ENCODE measurements at places on chromosomes 4 and X.

DNA sequence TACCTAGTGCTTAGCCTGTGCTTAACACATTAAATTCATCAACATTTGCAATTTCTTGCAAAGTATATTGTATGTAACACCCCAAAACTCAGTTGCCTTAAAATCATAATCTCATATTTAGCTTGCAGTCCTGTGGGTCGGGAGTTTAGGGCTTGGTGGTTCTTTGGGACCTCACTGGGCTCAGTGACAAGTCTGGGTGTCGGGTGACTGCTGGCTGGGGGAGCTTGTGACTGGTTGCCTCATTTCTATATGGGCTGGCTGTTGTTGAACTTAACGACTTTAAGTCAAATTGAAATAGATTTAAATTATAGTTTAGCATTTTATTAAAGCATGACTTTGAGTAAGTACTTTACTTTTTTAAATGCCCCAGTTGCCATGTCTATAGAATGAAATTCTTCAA lies 401.4 kb upstream of the NR3C2 start:
- DNase-seq = no peak

DNA sequence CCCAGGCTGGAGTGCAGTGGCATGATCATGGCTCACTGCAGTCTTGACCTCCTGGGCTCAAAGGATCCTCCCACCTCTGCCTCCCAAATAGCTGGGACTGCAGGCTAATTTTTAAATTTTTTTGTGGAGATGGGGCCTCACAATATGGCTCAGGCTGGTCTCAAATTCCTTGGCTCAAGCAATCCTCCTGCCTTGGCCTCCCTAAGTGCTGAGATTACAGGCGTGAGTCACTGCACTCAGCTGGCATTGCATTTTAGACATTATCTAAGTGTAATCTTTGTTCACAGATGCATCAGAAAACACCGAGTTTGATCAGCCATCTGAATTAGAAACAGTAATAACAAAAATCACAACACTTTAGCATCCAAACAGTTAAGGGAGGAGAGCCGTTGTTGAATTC lies 53.4 kb upstream of the CBR4 start:
- no peak for DNase-seq

GRCh38 chr4:6857009-6857882 lies 52.4 kb upstream of the TBC1D14 start:
- DNase-seq = no peak

DNA sequence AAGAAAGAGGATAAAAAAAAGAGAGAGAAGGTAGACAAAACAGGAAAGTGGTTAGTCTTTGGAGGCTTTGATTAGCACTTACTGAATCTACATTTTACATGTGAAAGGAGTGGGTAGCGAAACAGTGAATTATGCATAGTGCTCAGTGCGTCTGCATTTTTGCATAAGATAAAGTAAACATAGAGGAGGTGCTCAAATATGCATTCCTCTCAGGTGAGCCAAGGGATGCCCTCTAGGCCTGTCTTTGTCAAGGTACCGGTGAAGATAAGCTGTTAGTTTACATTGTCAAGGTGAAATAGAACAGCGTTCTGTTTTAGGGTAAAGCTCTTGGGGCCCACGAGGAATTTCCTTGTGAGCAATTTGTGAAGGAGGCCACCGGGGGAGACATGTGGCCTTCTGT lies 260.6 kb downstream of the TRIML1 start:
- peak; percentile 54 for DNase-seq

GRCh38 chr4:3484057-3484973 lies 21.2 kb downstream of the DOK7 start:
- no peak for DNase-seq

- no peak for DNase-seq
Observed at GRCh38 chr4:36734334-36734733, 452.9 kb downstream of the DTHD1 start.

- DNase-seq = no peak
Observed at GRCh38 chr4:14671146-14671545, 331.1 kb upstream of the CPEB2 start.

- no peak for DNase-seq
Observed at GRCh38 chr4:108350332-108350731, 181.6 kb upstream of the LEF1 start.

- no peak for DNase-seq
Observed at GRCh38 chrX:17876135-17876534, 15.0 kb upstream of the RAI2 start.

DNA sequence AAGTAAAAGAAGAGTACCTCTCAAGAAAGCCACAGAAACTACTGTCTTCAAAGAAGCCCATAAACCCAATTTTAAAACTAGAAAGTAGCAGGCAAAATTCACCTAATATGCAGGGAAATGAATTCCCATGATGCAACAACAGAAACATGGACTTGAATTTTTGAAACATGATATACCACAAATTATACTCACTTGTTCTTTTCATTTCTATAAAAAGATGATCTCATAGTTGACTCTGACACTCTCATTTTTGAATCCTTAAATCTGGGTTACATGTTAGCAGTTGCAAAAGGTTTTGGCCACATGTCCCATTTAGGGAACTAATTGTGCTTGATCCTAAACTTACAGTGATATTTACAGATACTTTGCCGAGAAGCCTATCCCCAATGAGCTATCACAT lies 1130.8 kb downstream of the FAT4 start:
- DNase-seq = no peak

DNA sequence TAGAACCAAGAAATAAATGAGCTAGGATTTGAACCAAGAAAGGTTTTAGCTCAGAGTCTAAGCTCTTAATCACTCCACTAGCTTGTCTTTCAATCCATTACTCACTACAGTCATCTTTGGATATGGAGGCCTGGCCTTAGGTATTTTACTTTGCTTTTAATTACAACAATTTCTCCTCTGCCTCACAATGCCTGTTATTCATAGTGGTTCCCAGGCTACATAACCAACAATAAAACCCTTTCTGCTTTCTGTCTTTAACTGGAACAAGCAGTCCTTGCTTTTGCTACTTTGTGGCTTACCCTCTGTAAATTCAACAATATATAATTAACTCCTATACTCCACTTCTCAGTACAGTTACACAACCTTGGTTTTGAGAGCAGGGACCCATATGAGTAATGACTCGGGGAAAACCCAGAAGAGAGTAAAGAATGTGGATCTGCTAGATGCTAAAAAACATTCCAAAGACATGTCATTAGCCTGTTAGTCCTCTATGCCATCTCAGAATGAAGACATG lies 94.7 kb upstream of the NAP1L5 start:
- no peak for DNase-seq

DNA sequence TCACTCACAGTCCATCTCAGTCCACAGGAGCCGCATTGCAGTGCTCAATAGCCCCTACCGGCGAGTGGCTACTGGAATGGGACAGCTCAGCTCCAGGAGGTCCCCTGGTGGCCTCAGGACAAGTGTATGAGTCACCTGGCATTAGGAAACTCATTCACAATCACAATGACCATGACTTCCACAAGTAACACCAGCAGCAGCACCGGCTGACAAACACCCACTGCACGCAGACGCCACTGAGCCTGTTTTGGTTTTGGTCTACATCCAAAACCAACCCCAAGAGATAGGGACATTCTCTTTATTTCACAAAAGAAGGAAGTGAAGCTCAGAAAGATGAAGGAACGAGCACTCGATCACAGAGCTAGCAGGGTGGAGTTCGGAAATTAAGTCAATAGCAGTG lies 8.1 kb downstream of the JAKMIP1 start:
- DNase-seq = no peak

GRCh38 chrX:20252381-20253231 lies 14.1 kb downstream of the RPS6KA3 start:
- DNase-seq = no peak

GRCh38 chr4:121112530-121112929 lies 40.2 kb upstream of the NDNF start:
- DNase-seq = no peak

GRCh38 chr4:145535202-145535601 lies 53.5 kb downstream of the SMAD1 start:
- no peak for DNase-seq

DNA sequence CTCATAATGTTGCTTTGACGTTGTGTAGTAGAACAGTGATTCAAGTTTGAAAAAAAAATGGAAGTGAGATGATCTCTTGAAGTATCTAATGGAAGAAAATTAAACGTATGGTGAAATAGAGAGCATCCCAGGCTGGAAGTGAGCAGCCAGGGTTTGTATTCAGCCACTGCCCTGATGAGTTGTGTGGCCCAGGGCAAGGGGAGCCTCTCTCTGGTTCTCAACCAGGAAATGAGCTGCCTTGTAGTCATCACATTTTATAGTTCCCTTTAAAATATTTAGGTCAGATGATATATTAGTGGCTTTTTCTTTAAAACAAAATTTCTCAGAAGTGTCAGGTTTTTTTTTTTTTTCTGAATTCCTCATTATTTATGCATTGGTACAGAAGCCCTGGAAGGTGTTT lies 150.3 kb downstream of the GPAT3 start:
- no peak for DNase-seq

- DNase-seq = no peak
Observed at GRCh38 chr4:152015597-152016302, 254.9 kb upstream of the GATB start.

DNA sequence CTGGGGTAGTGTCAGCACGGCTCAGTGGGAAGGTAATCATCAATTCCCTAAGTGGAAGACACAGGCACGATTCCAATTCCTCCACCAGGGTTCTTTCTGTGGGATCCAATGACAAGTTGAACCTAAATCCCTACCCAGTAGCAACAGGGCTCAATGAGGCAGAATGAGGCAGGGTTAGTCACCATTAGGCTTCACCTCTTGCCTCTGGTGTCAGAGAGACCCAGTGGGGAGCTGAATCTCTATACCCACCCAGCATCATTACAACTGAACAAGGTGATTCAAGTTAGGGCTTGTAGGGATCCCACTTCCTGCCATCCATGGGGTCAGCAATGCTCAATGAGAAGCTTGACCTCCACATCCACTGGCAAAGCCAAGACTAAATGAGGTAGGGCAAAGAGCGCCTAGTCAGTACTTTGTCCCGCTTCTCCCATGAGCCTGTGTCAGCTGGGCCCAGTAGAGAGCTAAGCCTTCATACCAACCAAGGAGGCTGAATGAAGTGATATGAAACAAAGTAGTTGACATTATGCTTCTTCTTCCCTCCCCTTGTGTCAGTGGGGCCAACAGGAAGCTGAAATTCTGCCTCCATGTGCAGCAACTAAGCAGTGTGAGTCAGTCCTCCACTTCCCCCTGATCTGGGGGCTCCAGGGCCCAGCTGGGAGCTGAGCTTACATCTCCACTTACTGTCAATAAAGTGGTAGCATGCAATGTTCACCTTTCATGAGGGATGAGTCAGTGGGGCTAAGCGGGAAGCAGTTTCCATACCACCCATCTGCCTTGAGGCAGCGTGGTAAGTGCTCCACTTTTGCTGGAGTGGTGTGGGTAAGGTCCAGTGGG lies 36.4 kb upstream of the RBM41 start:
- no peak for DNase-seq

DNA sequence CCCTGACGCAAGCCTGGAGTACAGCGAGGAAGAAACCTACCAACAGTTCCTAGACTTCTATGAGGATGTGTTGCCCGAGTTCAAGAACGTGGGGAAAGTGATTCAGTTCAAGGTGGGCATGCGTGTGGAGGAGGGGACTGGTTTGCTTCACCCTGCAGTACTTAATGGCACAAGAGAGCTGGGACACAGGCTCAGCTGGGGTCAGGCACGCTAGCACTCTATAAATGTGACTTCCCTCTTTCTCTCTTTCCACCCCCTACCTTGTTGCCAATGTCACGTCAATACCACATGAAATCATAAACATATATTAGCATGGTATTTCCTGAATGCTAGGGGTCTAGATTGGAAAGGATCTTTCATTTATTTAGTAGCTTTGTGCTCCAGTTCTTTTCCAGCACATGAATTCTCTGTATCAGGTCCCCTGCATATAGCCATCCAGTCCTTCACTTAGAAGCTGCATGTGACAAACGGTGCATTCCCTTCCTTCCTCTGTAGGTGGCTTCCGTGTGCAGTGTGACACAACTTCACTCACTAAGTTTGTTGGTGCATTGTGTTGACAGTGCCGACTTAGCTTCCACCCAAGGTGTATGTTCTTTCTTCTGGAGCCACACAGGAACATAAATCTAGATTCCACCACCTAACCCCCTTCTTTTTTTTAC lies 25.6 kb downstream of the ZRSR2 start:
- no peak for DNase-seq

DNA sequence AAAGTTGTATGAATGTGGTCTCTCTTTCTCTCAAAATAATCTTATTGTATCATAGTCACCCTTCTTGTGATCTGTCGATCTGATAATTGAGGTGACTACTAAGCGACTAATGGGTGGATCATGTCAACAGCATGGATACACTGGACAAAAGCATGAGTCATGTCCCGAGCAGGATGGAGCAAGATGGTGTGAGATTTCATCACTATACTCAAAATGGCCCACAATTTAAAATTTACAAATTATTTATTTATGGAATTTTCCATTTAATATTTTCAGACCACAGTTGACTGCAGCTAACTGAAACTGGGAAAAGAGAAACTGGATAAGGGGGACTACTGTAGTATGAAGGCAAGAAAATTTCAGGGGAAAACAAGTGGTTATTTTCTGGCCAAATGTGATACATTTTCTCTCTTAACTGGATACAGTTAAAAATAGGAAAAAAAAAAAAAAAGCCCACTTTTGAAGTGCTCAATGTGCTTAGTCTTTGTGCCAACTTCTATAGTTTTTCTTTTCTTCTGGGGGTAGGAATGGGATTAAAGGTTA lies 25.3 kb downstream of the FAM241A start:
- no peak for DNase-seq

DNA sequence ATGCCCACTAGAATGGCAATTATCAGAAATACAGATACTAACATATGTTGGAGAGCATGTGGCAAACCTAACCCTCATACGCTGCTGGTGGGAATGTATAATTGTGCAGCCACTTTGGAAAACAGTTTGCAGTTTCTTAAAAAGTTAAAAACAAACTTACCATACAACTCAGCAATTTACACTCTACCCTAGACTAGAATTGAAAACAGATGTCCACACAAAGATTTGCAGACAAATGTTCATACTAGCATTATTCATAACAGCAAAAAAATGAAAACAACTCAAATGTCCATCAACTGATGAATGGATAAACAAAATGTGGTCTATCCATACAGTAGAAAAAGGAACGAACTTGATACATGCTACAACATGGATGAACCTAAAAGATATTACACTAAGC lies 64.4 kb downstream of the SLC9A7 start:
- no peak for DNase-seq

DNA sequence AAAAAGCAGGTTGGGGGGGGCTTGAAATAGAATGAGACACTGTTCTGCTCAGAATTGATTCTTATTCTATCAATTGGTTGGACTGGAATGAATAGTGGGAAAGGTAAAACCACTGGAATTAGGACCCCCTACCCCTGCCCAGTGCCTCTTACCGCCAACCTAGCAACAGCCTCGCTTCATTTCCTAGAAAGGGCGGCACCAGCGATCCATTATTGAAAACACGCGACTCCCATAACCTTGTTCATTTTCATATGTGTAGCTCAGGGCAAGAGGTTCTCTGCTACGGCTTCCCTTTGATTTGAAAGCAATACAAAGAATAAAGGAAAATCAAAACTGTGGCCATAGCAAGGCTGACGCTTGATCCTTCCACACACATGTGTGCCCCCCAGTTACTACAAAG lies 33.7 kb downstream of the IDS start:
- DNase-seq = no peak
